ENCODE measurements at places on chromosomes 6 and 20. TPM values are rescaled to one million over a fixed set of nuclear protein-coding genes. Genes with fewer than 3 reads are reported as not detected.

- DNase-seq = no peak
These were observed 1117.7 kb upstream of the MAP3K7 start for GRCh38 chr6:91704531-91704930.

DNA sequence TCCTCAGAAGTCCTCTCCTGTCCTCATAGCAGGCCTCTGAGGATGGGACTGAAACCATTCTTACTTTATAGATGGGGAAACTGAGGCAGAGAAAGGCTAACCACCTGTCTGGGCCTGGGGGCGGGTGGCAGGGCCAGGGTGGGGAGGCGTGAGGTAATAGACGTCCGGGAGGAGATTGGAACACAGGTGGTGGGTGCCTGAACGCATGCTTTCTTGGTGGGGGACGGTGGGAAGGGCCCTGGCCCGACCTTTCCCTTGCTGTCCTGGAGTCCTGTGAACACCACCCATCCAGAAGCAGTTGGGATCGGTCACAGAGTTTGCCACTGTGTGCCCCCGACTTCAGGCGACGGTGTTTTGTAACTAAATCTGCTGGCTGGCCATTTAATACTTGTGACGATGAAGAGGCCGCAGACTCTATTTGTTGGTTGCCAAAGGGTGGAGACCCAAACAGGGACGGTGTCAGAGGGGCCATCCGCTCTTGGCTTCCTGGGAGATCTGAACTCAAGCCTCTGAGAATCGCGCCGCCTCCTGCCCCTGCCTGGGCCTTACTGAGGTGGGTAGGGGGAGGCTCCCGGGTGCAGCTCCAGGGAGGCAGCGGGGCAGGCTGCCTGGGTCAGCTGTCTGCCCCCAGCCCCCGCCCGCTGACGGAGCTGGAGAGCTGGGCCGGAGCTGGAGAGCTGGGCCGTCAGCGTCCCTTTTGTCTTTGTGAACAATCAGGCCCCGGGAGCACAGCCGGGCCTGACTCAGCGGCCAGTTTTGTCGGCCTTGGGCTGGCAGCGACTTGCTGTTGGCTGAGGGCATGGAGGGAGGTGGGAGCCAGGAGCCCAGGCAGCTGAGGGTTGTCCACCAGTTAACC lies 4.1 kb downstream of the RBM38 start:
- DNase-seq = no peak

DNA sequence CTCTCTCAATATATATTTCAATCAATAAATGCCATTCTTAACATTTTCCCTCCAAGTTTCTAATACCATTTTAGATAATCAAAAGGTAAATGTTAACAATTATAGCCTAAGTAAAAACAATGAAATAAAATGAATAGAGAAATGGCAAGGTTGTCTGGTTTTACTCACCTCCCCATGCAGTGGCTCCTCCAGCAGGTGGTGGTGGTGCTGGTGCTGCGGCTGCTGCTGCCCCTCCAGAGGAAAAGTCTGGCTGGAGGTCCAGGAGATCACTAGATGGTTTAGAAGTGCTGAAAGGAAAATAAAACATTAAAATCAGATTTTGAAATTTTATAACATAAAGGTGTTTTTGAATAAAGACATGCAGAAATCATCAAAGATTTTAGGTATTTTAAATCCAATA lies 93.2 kb downstream of the PRSS35 start:
- DNase-seq = no peak

DNA sequence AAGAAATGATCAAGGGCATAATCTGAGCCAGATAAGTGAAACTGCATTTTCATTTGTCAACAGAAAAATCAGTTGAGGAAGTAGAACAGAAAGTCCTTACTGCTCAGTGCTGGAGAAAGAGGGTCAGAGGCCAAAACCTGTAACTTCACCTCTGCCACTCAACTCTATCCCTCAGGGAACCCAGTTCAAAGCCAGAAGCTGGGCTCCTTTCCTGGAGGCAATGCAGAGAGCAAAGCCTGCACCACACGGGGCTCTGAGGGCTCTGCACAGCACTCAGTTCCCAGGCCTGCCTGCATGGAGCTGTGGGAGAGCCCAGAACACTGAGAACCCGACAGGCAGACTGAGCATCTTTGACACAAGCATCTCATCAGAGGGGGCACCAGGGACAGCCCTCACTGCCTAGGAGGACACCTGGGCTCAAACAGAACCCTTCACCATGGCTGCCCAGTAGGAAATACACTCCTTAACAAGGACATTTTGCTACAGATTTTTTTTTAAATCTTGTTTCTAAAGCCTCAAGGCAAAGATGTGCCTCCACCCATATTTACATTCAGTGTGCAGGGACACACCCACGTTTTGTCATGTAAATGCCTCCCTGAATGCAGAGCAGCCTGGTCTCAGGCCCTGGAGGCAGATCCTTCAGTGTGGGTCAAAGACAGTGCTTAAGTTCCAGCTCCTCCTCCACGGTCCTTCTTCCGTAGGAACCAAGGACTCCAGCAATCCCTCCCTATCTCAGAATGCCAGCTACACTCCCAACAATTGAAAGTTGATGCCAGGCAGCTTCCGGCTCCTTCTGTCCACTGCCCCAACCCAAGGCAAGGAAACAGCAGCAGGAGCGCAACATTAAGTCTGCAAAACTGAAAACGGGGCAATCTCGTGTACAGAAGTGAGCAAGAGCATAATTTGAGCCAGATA lies 6.6 kb downstream of the RNASET2 start:
- no peak for DNase-seq

GRCh38 chr6:161272635-161273273 lies 1.1 kb downstream of the AGPAT4 start:
- no peak for DNase-seq

GRCh38 chr20:52105442-52106422 lies 85.8 kb downstream of the ZFP64 start:
- no peak for DNase-seq

DNA sequence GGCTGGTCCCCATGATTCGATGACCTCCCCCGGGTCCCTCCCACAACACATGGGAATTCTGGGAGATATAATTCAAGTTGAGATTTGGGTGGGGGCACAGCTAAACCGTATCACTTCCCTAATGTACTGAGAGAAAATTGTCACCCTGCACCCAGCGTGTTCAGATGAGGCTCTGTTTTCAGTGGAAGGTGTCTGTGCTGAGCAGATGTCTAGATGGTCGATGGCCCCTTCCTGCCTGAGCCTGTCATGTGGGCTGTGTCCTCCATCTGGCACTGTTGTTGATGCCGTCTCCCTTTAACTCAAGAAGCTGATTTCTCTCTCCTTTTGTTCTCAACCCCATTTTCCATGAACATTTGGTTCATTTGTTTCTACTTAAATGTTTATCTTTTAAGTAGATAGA lies 37.0 kb downstream of the TMEM181 start:
- DNase-seq = no peak

Gene TCP11
- total RNA-seq = not detected

Gene PCED1A
- total RNA-seq = 9.0 TPM

Gene MOXD1
- total RNA-seq = 22.5 TPM

Gene TPX2
- 24.6 TPM for total RNA-seq
